ENCODE measurements at places on chromosomes 3 and 15. TPM values are rescaled to one million over a fixed set of nuclear protein-coding genes. Genes with fewer than 3 reads are reported as not detected.

DNA sequence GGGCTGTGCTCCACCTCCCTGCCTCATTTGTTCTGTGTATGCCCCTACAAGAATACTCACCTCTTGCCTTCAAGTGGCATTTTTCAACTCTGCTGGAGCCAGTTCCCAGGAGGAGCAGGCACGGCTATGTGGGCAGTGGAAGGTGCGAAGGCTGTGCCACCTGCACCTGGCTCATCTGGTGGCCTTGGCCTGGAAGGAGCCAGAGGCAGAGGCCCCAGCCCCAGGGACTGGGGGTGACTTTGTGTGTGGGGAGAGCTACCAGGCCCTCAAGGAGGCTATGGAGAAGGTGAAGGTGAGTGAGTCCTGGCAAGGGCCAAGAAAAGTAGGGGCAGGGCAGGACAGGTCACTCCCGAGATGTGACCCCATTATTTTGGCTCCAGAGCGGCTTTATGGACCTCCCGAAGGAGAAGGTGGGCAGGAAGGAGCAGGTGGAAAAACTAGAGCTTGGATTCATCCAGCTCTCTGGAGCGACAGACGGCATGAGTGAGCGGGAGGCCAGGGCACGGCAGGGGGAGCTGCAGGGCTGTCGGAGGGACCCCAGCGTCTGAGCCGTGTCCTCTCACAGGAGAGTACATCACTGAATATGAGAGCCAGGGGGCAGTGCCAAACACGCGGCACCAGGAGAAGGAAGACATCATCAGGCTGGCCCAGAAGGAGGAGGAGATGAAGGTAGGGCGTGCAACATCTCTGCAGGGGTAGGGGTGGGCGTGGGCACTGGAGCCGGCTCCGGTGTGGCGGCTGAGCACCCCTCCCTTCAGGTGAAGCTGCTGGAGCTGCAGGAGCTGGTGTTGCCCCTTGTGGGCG is 57.3 kb upstream of the UBE2Q2 start:
- H3K27ac ChIP-seq: no peak overlapping the region
- no peaks in the 10 kb centered on the region for H3K27me3 ChIP-seq
- H3K4me1 ChIP-seq: no peaks in the 10 kb centered on the region
- peak overlapping the region; percentile 39 for H3K4me3 ChIP-seq
- DNase-seq: peak; percentile 75

GHRL gene
- total RNA-seq: not detected

CCDC54 gene
- not detected for total RNA-seq

DNA sequence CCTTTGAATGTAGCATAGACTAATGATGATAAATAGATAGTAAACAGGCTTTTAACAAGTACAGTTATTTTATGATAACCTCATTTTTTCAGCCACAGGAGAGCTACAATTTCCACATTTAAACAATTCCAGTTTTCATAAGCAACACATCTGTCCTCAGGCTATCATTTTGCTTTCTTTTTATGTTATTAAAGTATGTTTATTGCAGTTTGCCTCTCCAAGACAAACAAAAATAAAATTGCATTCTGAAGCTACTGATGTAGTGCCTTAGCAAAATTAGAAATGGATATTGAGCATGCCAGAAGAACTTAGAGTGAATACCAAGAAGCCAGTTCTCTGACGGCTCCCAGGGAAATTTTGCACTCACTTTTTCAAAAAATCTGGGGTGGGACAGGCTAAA is 140.6 kb upstream of the ABHD17C start:
- H3K4me3 ChIP-seq: no peak overlapping the region
- no peak for DNase-seq
- no peaks in the 10 kb centered on the region for H3K36me3 ChIP-seq
- no peaks in the 10 kb centered on the region for H3K27me3 ChIP-seq
- no peaks in the 10 kb centered on the region for H3K4me1 ChIP-seq

ARID3B gene
- total RNA-seq: 114 TPM

- no peak overlapping the region for H3K4me3 ChIP-seq
- no peak for DNase-seq
- H3K4me1 ChIP-seq: no peaks in the 10 kb centered on the region
- H3K27me3 ChIP-seq: no peaks in the 10 kb centered on the region
- no peak overlapping the region for H3K27ac ChIP-seq
- H3K36me3 ChIP-seq: no peaks in the 10 kb centered on the region
These were observed 397.4 kb upstream of the TPM1 start for GRCh38 chr15:62644889-62645742.

GRCh38 chr3:178169421-178169820 is 366.8 kb upstream of the KCNMB2 start:
- H3K4me3 ChIP-seq: no peak overlapping the region
- no peaks in the 10 kb centered on the region for H3K36me3 ChIP-seq
- no peak overlapping the region for H3K27ac ChIP-seq
- H3K27me3 ChIP-seq: no peaks in the 10 kb centered on the region
- DNase-seq: no peak

DNA sequence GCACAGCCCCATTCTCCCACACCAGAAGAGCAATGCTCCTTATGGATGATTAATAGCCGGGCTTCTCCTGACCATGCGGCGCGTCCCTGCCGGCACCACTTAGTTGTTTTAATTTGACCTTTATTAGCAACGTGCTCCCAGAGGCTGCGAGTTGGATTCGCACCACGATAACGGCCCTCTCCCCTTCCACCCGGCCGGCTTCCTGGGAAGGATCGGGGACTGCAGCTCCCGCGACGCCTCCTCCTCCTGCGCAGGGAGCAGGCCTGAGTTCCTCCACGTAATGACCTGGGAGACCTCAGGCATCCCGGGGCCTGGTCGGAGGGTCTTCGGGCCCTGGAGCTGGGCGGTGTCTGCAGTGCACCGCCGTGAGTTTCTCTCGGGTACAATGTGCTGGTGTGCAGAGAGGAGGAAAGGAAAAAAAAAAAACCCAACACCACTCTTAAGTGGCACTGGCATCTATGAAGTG is 243.3 kb upstream of the TOPAZ1 start:
- DNase-seq: peak; percentile 57
- no peak overlapping the region for H3K27ac ChIP-seq
- H3K36me3 ChIP-seq: no peaks in the 10 kb centered on the region
- H3K4me1 ChIP-seq: peaks cover 33% of the 10 kb centered on the region

ATP8B4 gene
- total RNA-seq: 4.5 TPM

DNA sequence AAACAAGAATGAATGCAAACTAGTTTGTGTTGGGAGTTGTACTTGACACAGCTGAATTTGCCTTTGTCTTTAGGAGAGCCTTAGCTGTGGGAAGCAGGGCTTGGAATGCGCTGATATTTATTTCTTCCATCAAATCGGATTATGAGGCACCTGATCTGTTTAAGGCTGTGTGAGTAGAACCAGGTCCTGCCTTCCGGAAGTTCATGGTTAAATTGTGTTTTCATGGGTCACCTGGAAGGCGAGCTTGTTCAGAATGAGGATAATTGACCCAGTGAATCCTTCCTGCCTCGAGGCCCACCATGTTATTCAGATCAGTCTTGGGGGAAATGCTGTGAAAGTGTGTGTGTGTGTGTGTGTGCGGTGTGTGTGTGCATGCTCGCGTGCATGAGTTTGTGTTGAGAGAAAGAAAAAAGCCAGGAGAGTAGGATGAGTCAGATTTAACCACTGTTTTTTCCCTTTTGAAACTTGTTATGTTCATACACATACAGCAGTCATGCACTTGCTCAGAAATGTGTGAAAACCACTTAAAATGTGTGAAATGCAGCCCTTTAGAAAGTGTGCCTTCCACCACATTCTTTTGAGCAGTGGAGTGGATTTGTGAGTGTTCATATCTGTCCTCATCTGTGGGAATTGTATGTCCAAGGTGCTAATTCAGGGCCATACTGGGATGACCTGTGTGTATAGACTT is 36.7 kb downstream of the SMAD3 start:
- peaks cover 3% of the 10 kb centered on the region for H3K4me1 ChIP-seq

DNA sequence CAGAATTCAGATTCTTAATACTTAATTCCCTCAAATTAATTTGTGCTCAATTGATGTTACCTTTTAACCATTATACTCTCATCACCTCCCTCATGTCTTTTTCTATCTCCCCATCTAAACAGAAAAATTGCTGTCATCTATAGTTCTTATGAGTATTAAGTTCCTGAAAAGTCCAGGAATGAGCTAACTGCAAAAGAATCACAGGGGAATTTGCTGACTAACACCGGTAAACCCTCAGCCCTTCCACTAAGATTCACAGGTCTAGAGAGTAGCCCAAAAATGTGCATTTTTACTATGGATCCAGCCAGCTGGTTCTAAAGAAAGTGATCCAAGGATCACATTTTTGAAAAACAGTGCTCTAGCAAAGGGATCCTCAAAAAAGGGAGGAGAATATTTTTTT is 67.0 kb downstream of the SETD2 start:
- H3K4me1 ChIP-seq: no peaks in the 10 kb centered on the region
- no peak for DNase-seq
- no peaks in the 10 kb centered on the region for H3K27me3 ChIP-seq
- H3K4me3 ChIP-seq: no peak overlapping the region
- peaks cover 15% of the 10 kb centered on the region for H3K36me3 ChIP-seq
- peak overlapping the region; percentile 48 for H3K27ac ChIP-seq

DNA sequence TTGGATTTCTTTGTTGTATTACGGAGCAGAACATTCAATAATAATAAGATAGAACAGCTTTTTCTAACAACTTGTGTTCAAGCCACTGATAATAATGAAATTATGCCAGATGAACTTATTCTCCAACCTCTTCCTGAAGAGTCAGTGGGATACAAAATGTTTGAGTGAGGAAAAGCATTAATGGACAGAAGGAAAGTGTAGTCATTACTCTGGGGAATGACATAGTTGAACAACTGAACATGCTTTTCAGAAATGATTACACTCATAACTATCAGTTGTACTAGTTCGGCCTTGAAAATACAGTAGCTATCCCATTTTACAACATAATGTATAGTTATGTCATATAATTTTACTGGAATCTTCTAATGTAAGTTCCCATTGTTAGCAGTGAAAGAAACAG is 55.9 kb downstream of the ALCAM start:
- DNase-seq: no peak
- H3K36me3 ChIP-seq: no peaks in the 10 kb centered on the region
- no peaks in the 10 kb centered on the region for H3K27me3 ChIP-seq
- no peak overlapping the region for H3K27ac ChIP-seq
- H3K4me1 ChIP-seq: peaks cover 8% of the 10 kb centered on the region
- H3K4me3 ChIP-seq: no peak overlapping the region

DNA sequence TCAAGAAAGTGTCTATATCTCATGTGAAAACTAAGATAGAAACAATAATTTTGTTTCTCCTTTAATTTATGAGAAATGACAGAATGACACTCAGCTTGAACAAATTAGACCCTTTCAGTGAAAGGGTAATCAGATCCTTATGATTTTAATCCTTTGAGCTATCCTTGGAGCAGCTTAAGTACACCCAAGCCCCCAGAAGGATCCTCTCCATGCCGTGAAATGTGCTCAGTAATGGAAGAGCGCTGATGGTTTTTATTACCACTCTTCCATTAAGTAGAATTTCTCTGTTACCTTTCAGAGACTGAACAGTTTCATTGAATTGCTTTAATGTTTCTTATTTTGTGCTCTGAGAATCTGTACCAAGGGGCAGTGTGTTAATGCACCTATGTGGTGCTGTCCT is 54.3 kb downstream of the HMG20A start:
- peak overlapping the region; percentile 56 for H3K27ac ChIP-seq
- no peak for DNase-seq
- no peak overlapping the region for H3K4me3 ChIP-seq
- no peaks in the 10 kb centered on the region for H3K27me3 ChIP-seq

DNA sequence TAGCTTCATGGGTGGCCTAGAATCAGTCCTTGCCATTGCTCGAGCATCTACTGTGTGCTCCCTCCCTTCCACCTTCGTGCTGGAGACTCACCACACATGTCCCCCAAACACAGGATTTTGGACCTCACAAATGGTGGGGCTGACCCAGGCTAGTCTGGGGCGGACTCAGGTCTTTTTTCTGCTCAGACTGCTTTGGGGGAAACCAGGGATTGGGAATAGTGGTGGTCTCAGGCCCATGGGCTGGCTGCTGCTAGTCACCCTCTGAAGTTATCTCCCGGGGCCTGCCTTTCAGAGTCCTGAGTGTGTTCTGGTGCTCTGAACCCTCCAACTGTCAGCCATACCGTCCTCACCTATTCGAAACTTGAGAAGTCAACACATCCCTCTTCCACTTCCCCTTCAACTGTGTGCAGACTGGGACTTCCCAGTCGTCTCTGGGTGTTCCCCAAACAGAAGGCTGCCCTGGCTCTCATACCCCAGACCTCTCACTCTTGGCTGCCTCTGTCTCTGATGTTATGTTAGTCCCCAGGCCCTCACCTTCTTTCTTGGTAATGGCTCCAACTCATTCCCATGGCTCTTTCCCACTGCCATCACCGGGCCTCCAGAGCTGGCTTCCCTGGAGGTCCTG is 46.0 kb downstream of the PPCDC start:
- no peak for DNase-seq
- no peak overlapping the region for H3K27ac ChIP-seq
- H3K36me3 ChIP-seq: no peaks in the 10 kb centered on the region
- H3K4me3 ChIP-seq: no peak overlapping the region

- H3K27ac ChIP-seq: peak overlapping the region; percentile 48
- no peak for DNase-seq
- H3K4me1 ChIP-seq: peaks cover 56% of the 10 kb centered on the region
- H3K4me3 ChIP-seq: no peak overlapping the region
- H3K27me3 ChIP-seq: no peaks in the 10 kb centered on the region
These were observed 889.8 kb downstream of the ROBO1 start for GRCh38 chr3:78878011-78878410.

- H3K27me3 ChIP-seq: no peaks in the 10 kb centered on the region
- H3K4me3 ChIP-seq: no peak overlapping the region
- H3K27ac ChIP-seq: no peak overlapping the region
- DNase-seq: no peak
These were observed 87.0 kb downstream of the TP63 start for GRCh38 chr3:189718215-189718614.

GADL1 gene
- total RNA-seq: 0.97 TPM

GALNT15 gene
- not detected for total RNA-seq

DNA sequence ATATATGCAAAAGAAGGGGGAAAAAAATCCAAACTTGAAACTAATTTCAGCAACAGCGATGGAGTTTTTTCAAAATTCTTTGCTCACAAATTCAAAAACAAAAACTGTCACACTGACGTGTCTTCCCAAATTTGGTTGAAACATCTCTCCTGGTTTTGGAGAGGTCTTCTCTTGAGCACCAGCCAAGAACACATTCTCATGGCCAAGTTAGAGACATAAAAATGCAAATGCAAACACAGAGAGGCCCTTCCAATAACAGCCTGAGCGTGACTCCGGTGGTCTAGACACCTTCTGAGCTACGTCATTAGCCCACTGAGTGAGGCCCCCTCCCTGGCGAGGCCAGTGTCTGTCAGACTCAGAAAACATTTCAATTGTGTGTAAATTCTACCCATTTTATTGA is 436.0 kb upstream of the PROK2 start:
- no peak overlapping the region for H3K27ac ChIP-seq
- no peaks in the 10 kb centered on the region for H3K36me3 ChIP-seq
- H3K4me3 ChIP-seq: no peak overlapping the region
- no peaks in the 10 kb centered on the region for H3K27me3 ChIP-seq

All from GM23338 (cell line).